Dorsolateral prefrontal cortex (tissue), 122 donors: ENCODE measurements at places on chromosomes 5 and 9. TPM values are rescaled to one million over a fixed set of nuclear protein-coding genes. Genes with fewer than 3 reads are reported as not detected.

Gene SIGMAR1
- total RNA-seq = 36.9 TPM

Gene ADAMTS16
- total RNA-seq = 2.8 TPM

Gene PCDHGA10
- 11.4 TPM for total RNA-seq

Gene LVRN
- total RNA-seq = 0.62 TPM

Gene PCDHB14
- total RNA-seq = 15.1 TPM

Gene TAF11L5
- not detected for total RNA-seq

Gene LRRC19
- not detected for total RNA-seq

Gene GDNF
- total RNA-seq = 1.4 TPM

Gene GDF9
- 1.6 TPM for total RNA-seq

Gene RAD50
- 36.6 TPM for total RNA-seq

Gene NKD2
- total RNA-seq = 10.1 TPM

Gene GFI1B
- total RNA-seq = not detected

Gene WHRN
- 40.5 TPM for total RNA-seq

Gene ISL1
- not detected for total RNA-seq

Gene HTR4
- total RNA-seq = 11.5 TPM

Gene MRPL22
- 34.5 TPM for total RNA-seq

Gene NUTM2G
- 0.20 TPM for total RNA-seq

Gene GAPT
- not detected for total RNA-seq

Gene SLC22A4
- 2.3 TPM for total RNA-seq

Gene RBM27
- 16.0 TPM for total RNA-seq

Gene CXCL14
- 65.2 TPM for total RNA-seq

Gene PRSS3
- total RNA-seq = 41.0 TPM

Gene MIER3
- 19.7 TPM for total RNA-seq

Gene AJM1
- total RNA-seq = 56.6 TPM

Gene C9orf153
- 0.90 TPM for total RNA-seq

Gene S1PR3
- total RNA-seq = 5.6 TPM

Gene QRFP
- total RNA-seq = not detected

Gene CMBL
- total RNA-seq = 29.0 TPM

Gene EQTN
- total RNA-seq = 1.7 TPM

Gene PCAT7
- 1.0 TPM for total RNA-seq

Gene ANKRD31
- total RNA-seq = 1.2 TPM

Gene SOX30
- total RNA-seq = 0.30 TPM

Gene ANKRD18A
- 42.1 TPM for total RNA-seq

Gene ABLIM3
- 40.3 TPM for total RNA-seq

Gene AIF1L
- total RNA-seq = 52.9 TPM

Gene IQGAP2
- total RNA-seq = 2.8 TPM

Gene TMEM174
- not detected for total RNA-seq

Gene C5orf58
- not detected for total RNA-seq

Gene UIMC1
- 73.6 TPM for total RNA-seq

Gene ST8SIA4
- 7.2 TPM for total RNA-seq

Gene GABRA1
- 217 TPM for total RNA-seq

Gene SEMA5A
- total RNA-seq = 29.1 TPM

Gene HTR1A
- total RNA-seq = 4.7 TPM

Gene LEAP2
- total RNA-seq = 2.2 TPM

Gene FOXB2
- total RNA-seq = not detected

Gene IFNK
- total RNA-seq = not detected

Gene SLC6A18
- not detected for total RNA-seq

Gene MARCHF6
- total RNA-seq = 271 TPM

Gene ARL10
- 27.0 TPM for total RNA-seq

Gene RETREG1
- 98.0 TPM for total RNA-seq

Gene WDR38
- total RNA-seq = not detected

Gene ADGRV1
- 178 TPM for total RNA-seq

Gene PCDHGA3
- 11.7 TPM for total RNA-seq
